ENCODE measurements at places on chromosomes 7 and 10. TPM values are rescaled to one million over a fixed set of nuclear protein-coding genes. Genes with fewer than 3 reads are reported as not detected.

MRPS33 gene
- 29.5 TPM for total RNA-seq

TWIST1 gene
- 101 TPM for total RNA-seq

VGF gene
- 0.36 TPM for total RNA-seq

TFR2 gene
- total RNA-seq, result under 0.01 TPM

GIMAP6 gene
- 0.36 TPM for total RNA-seq

LARP4B gene
- 44.5 TPM for total RNA-seq

COA1 gene
- 39.2 TPM for total RNA-seq

DYDC2 gene
- total RNA-seq, result not detected

CTTNBP2 gene
- 2.9 TPM for total RNA-seq

OR2A5 gene
- total RNA-seq, result not detected

ANKRD1 gene
- total RNA-seq, result 27.7 TPM

CCDC186 gene
- total RNA-seq, result 17.0 TPM

FRA10AC1 gene
- 8.7 TPM for total RNA-seq

PNLIPRP1 gene
- total RNA-seq, result not detected

SYT15B gene
- under 0.01 TPM for total RNA-seq

CCSER2 gene
- total RNA-seq, result 56.0 TPM

CAV2 gene
- total RNA-seq, result 67.3 TPM

PWWP2B gene
- total RNA-seq, result 18.5 TPM

TUBAL3 gene
- total RNA-seq, result not detected

EIF5AL1 gene
- 0.72 TPM for total RNA-seq

BLVRA gene
- total RNA-seq, result 20.6 TPM

TMEM273 gene
- 0.59 TPM for total RNA-seq

LRGUK gene
- total RNA-seq, result 0.88 TPM

SLC18A3 gene
- not detected for total RNA-seq

UNCX gene
- not detected for total RNA-seq

GRM3 gene
- total RNA-seq, result not detected

ZNF138 gene
- 8.3 TPM for total RNA-seq

RAPGEF5 gene
- total RNA-seq, result 1.1 TPM

CPA4 gene
- 28.2 TPM for total RNA-seq
